ENCODE measurements at places on chromosomes 7 and 10. TPM values are rescaled to one million over a fixed set of nuclear protein-coding genes. Genes with fewer than 3 reads are reported as not detected.

GRCh38 chr10:72886621-72887020, 6.9 kb upstream of the OIT3 start:
- DNase-seq: no peak

DNA sequence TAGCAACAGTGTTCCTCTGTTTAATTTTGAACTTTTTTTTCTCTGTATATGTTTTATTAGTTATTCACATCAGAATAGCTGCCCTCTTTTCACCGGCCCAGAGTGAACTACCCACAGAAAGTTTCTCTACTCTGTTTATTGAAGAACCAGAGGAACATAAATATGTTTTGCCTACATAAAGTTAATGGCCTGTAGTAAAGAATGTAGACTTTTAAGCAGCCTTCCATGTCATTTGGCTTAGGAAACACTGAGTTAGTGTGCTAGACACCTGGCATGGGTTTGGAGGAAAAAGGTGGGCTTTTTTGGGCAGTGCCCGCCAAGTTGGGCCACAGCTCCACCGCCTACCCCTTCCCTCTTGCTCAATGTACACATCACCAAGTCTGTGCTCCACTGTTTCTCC, 8.9 kb upstream of the MEST start:
- DNase-seq: no peak

Gene AVL9
- total RNA-seq: 49.7 TPM

Gene ANKRD22
- 0.29 TPM for total RNA-seq

Gene UMAD1
- 9.3 TPM for total RNA-seq

- DNase-seq: no peak
These were observed 515.2 kb downstream of the REEP3 start for GRCh38 chr10:64036321-64036930.

DNA sequence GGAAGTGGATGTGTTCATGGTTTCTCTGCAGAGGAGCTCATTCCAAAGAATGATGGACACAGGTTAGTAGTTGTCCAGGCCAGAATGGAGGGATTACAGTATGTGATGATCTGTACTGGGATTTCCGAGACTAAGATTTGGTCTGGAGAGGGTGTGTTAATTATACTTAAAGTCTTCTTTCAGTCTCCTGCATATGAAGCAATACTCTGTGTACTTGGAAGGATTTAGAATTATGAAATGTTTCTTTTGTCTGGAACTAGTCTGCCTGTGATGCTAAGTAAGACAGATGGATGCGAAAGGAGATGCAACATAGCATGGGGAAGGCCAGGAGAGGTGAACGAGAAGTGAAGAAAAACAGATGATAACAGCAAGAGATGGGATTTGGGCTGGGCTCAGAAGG, 305.1 kb upstream of the LYZL1 start:
- no peak for DNase-seq

Gene ZYX
- 81.6 TPM for total RNA-seq

DNA sequence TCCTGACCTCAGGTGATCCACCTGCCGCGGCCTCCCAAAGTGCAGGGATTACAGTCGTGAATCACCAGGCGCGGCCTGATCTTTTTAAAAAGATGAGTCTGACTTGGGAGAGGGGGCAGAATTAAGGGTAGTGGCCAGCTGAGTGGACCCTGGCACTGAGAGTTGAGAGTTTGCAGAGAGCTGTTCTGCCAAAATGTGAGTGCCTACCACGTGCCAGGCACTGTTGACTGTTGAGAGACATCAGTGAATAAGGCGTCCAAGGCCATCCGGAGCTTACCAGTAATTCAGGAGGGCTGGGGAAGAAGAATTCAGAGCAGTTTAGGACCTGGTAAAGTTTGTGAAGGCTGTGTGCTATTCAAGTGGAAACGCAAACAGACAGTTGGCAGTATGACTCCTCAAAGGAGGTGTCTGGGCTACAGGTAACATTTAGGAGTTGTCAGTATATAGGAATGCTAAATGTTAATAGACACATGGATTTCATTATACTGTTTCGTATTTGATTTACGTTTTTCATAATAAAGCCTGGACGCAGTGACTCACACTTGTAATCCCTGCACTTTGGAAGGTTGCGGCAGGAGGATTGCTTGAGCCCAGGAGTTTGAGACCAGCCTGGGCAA, 1.5 kb downstream of the NIPSNAP2 start:
- no peak for DNase-seq

Gene APBB1IP
- total RNA-seq: 58.0 TPM

GRCh38 chr7:22193450-22193983, 163.4 kb downstream of the RAPGEF5 start:
- DNase-seq: no peak

DNA sequence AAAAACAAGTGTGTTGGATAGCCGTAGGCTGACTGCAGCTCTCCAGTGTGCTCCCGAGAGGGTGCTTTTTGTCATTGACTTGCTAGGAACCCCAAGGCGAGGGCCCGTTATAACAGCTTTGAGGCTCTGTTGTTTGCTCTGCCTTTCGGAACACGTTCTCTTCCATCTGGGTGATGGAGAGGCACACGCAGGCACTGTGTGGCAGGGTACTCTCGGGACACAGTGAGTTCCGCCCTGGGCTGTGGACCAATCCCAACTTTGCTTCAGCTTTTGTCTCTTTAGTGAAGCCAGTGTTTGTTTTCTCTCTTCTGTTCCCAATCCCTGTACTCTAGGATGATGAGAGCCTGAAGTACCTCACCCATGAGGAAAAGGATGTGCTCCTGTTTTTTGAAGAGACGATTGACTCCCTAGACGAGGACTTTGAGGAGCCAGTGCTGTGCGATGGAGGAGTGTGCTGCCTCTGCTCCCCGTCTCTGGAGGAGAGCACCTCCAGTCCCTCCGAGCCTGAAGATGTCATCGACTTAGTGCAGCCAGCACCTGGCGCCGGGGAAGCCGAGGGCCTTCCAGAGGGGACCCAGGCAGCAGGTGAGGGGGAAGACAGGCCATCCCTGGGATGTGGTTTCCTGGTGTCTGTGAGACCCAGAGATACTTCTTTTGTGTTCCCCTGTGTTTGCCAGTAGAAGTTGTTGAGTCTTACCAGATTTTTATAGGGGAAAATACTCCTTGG, 43.2 kb downstream of the PROSER2 start:
- no peak for DNase-seq

DNA sequence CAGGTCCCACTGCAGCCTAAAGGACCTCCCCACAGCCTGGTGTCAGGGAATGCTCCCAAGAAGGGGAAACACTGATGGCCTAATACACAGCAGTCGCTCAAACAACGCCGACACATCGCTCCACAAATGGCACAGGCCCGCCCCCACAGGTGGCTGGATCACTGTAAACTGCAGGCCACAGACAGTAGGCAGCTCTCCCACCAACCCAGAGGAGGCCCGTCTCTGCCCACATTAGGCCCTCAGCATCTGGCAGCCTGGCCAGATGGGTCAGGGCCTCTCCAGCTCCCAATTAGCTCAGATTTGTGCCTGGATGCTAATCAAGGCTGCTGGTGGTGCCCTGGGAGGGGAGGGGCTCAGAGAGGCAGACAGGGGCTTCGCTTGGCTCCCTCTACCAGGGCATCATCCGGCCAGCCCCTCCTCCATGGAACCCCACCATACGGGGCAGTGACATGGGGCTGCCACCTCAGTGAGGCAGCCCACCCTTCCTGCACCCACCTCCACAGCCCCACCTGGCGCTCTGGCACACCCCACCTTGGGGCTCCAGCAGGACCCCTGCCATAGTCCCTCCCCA, 42.7 kb downstream of the CAMK2B start:
- peak; percentile 53 for DNase-seq

Gene VWC2
- total RNA-seq: not detected

GRCh38 chr10:47233631-47234030, 66.4 kb upstream of the GDF10 start:
- DNase-seq: no peak

Gene KIAA1217
- total RNA-seq: 2.3 TPM

DNA sequence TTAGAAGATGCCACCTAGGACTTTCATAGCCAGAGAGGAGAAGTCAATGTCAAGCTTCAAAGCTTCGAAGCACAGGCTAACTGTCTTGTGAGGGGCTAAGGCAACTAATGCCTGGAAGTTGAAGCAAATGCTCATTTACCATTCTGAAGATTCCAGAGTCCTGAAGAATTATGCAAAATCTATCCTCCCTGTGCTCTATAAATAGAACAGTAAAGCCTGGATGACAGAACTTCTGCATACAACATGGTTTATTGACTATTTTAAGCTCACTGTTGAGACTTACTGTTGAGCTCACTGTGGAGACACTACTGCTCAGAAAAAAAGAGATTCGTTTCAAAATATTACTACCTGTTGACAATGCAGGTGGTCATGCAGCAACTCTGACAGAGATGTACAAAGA, 28.6 kb downstream of the TNS3 start:
- no peak for DNase-seq

Gene CPA4
- total RNA-seq: not detected

Gene SLC26A3
- not detected for total RNA-seq

DNA sequence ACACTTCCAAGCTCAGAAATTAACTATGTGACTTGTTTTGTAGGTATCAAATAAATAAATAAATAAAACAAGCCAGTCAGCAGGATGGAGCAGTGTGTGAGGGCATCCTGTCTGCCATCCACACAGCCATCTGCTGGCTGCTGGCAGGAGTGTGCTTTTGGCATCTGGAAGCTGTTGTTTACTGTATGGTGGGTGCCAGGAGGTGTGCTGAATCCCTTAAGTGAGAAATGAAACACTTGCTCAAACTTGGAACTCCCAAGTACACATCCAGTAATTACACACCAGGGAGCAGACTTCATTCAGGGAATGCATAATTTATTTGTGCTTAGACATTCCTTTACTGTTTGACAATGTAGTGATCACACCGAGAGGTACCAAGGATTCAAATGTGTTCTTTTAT, 16.9 kb upstream of the TAX1BP1 start:
- no peak for DNase-seq

- DNase-seq: no peak
These were observed 89.7 kb downstream of the BMPR1A start for GRCh38 chr10:86846088-86846487.

- peak; percentile 96 for DNase-seq
These were observed 873 bp downstream of the GTF2I start for GRCh38 chr7:74658178-74659004.

Gene ZNF783
- total RNA-seq: 27.9 TPM

Gene WIPF3
- not detected for total RNA-seq

- DNase-seq: no peak
These were observed 4.3 kb upstream of the C1GALT1 start for GRCh38 chr7:7178081-7178480.

GRCh38 chr10:67808704-67809103, 29.3 kb downstream of the DNAJC12 start:
- DNase-seq: no peak

DNA sequence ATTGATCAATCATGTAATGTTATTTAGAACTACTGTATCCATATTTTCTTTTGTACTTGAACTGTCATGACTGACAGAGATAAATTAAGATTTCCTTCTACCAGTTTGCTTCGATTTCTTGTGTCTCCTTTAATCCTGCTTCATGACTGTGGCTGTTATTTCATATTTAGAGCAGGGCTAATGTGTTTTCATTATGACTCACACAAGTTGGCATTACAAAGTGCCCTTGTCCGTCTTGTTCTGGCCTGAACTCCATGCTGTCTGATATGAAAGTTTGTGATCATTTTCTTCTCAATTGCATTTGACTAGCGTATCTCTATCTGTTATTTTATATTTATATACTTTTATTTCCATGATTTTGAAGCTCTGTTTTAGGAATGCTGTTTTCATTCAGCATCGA, 344.1 kb upstream of the PRKCQ start:
- no peak for DNase-seq

- no peak for DNase-seq
These were observed 128.4 kb downstream of the ALOX5 start for GRCh38 chr10:45502458-45502857.

DNA sequence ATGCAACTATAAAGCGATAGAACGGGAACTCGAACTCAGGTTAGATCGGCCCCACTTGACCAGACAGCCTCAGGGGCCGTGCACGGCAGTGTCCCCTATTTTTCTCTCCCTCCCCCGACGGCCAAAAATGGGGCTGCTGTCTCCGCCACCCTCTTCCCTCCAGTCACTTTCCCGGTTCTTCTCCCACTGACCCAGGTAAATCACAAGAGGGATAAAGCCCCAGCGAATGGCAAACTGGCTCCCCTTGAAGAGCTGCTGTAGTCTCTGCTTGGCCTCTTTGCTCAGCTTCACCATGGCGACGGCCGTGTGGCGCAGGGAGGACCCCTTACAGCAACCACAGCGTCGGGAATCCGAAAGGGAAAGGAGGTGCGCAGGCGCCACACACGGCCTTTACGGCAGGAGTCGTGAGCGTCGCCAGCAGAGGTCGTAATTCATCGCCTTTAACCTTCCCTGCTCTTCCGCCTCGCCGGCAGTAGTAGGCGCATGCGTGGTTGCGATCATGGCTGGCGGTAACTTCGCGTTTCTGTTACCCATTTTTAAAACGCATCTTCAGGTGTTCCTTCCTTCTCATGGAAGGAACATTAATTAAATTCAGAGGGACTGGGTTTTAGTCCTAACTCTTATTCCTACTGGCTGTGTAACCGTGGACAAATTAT, at the start of gene TOMM7:
Gene TOMM7 (minus strand): TSS at position 364 of the 656 bp plus-strand sequence. CDS start 70 bp downstream, at position 294.
- DNase-seq: peak; percentile 91

DNA sequence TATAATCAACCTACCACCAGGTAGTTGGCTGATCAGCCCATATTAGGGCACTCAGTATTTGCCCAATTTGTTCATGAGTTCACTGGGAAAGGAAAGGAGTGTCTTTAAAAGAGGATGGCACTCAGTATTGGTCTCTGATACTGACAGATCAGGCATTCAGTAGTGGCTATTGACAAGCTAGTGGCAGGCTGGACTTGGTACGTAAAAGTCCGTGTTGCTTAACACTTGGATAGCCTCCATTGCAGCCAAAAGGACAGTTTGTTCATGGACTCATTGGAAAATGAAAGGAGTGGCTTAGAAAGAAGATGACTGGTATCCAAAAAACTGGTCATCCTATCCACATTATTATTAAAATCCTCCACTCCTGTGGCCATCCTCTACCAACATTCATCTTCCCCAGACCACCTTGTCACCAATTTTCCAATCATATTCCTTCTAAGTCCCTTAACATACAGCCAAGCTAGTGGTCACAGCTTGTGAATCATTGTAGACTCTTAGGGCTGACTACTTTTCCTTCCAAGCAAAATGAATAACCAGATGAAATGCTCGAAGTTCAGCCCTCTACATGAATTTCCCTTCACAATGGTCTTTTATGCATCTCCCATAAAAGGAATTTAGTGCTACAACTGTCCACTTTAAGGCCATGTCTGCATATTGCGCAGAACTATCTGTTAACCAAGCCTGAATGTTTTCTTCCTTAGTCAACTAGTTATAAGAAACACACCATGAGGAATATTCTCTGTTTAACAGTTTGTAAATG, 78.6 kb upstream of the MAGI2 start:
- no peak for DNase-seq

GRCh38 chr7:81439591-81439990, 330.3 kb downstream of the HGF start:
- no peak for DNase-seq

- DNase-seq: no peak
These were observed 271.9 kb downstream of the KIF20B start for GRCh38 chr10:89973326-89973725.

Gene WNT2
- not detected for total RNA-seq

Measured in natural killer cell treated with Interleukin-12 subunit alpha and Interleukin-12 subunit beta and Interleukin-15 and Interleukin-18, amount 100 ng/mL, for 72 hours (primary cell).